NCI-H748 treated with DMSO at 0.1 percent for 48 hours (cell line): ENCODE measurements at places on chromosomes 2 and 18.
A peak's percentile ranks its signal among the peaks of the same experiment; 100 is the strongest.

DNA sequence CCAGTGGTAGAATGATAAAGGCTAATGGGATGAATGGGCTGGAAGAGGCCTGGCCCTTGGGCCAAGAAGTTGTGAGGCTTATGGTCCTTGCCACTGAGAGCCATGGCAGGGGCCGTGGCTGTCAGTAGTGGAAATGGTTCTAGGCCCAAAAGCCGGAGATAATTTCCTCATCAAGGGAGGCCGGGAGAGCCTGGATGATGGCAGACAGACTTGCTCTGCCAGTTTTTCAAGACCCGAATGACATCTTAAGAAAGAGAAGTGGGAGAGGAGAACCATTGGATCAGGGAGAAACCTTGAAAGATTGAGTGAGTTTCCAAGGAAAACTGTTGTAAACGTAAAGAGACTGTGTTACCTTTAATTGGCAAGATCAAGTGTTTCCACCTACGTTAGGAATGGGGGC lies 46.3 kb upstream of the VPS54 start:
- DNase-seq: no peak

DNA sequence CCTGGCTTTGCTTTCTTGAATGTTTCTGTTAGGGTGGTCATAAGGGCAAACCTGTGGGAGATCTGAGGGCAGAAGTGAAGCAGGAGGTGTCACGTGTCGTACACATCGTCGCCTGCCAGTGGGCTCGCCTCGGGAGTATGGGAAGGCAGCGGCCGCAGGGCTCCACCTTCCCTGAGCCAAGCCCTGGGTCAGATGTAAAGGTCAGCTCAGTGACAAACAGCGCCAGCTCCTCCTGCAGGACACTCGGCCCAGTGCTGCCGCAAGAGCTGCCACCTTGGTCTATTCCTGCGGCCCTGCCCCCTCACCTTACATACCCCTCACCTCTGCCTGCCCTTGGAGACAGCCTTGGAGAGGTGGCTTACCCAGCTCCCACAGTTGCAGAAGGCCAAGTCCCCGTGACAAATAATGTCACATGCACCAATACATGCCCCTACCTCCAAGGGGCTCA lies 64.2 kb downstream of the PSMG2 start:
- no peak for DNase-seq

DNA sequence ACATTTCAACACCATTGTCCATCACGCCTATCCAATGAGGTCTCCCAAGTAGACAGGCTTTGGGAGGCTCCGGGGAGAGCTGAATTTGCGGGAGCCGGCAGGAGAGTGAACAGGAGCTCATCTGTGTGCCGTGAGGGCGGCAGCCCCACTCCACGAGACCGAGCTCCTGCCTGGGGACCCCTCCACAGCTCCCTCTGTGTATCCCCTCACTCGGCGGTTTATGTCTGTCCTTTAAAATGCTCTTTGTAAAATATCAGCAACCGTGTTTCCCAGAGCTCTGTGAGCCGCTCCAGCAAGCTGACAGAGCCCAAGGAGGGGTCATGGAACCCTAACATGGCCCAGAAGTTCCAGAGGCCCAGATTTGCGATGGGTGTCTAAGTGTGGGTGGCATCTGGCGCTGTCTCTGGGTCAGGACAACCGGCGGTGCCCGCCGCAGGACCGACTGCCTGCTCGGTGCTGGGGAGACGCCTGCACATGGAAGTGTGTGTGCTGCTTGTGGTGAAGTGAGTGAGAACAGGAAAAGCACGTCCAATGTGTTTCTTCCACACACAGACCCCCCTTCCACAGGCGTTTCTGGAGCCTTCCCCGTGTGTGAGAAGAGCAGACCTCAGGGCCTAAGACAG lies 34.8 kb downstream of the SLC66A2 start:
- no peak for DNase-seq

DNA sequence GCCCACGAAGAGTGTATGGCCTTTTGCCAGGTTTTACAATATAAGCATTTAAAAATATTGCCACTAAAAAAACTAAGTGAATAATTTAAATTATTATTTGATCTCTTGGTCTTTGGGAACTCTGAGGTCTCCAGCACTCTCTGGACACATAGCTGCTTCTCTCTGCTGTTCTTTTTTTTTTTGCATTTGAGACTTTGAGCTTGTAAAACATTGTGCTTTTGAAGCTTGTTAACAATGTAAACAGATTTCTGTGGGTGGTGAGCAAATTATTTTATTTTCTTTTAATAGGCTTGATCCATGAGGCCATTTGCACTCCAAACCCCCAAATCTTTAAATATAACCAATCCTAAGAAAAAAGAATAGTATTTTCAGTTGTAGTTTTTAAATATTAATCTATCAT lies 42.0 kb downstream of the DCAF17 start:
- DNase-seq: no peak

- DNase-seq: peak; percentile 4
Observed at GRCh38 chr2:63983986-63984605, 35.1 kb downstream of the VPS54 start.

- no peak for DNase-seq
Observed at GRCh38 chr18:30135938-30136337, 906.6 kb downstream of the DSC3 start.

GRCh38 chr2:586641-587076 lies 90.5 kb downstream of the TMEM18 start:
- peak; percentile 20 for DNase-seq

DNA sequence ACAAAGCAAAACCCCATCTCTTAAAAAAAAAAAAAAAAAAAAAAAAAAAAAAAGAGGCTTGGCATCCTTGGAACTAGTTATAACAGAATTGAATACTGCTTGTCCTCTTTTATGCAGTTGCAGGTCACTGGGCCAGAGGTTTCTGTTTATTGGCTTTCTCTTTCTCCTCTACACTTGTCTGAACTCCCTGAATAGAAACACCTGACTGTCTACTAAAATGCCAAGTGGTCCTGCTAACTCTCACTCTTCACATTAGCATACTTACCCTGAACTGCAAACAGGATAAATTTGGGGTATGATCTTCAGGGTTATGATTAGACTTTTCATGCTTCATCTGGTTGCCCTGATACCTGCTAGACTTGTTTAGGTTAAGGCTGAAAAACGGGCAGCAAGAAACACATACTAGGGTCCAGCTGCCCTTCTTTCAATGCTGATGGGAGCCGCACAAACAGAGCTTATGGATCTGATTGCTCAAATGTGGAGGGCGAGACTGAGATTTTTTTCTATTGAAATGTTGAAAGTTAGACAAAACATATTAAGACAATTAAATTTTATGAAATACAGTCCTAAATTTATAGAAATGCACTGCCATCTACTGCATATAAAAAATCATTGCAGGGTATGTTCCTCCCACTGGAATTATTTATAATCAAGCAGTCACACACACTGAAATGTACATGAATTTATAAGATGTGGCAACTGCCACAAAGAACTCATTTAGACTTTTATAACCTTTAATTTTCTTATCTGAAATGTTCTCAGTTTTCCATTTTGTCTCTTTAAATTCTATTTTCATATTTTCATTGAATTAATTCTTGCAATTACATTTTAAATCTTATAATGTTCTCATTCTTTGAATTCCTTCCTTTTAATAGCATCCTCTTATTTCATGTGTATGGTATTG lies 40.8 kb downstream of the GTF3C3 start:
- DNase-seq: no peak

GRCh38 chr2:173716458-173717052 lies 248.6 kb downstream of the SP3 start:
- DNase-seq: no peak

GRCh38 chr2:85790499-85791188 lies 36.9 kb downstream of the ATOH8 start:
- DNase-seq: no peak

GRCh38 chr18:79664525-79665125 lies 15.0 kb upstream of the CTDP1 start:
- no peak for DNase-seq

DNA sequence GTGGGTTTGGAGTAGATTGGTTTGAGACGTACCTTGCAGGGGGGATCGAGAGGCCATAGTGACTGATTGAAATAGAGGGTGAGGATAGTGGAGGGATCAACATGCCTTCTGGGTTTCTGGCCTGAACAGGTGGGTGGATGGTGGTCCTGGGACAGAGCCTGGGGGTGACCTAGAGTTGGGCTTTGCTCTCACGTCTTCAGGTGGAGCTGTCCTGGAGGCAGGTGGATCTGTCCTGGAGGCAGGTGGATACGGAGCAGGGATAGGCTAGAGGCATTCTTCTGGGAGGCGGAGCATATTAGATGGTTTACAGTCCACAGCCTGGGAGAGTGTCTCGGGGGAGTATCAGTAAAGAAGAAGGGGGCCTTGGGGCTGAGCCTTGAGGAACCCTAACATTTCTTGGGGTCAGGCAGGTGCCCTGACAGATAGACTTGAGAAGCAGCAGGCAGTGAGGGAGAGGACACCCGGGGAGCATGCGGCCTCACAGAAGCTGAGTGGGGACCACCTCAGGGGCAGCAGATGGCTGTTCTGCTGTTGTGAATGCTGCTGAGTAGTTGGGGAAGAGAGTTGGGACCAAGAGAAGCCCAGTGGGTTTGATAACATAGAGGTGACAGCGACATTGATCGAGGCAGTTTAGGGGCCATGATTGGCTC lies 1.6 kb downstream of the CAPN10 start:
- DNase-seq: no peak

DNA sequence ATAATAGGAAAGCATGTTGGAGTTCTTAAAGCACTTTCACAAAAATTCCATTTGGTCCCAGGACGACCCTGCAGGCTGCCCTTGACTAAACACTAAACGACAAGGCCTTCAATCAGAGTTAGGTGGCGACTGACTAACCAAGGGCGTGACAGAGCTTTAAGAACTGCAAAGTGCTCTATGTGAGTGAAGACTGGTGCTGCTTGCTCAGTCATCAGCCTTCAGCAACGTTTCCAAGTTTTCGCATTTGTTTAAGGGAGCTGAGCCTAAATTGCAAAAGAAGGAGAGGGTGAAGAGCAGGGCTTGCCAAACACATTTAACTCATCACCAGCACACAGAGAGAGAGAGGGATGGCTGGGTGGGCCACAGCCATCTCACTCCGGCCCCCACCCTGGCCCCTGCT lies 204.7 kb upstream of the PID1 start:
- no peak for DNase-seq

GRCh38 chr2:221779614-221780067 lies 207.5 kb upstream of the EPHA4 start:
- no peak for DNase-seq

GRCh38 chr2:64784168-64785061 lies 130.7 kb upstream of the SERTAD2 start:
- no peak for DNase-seq

DNA sequence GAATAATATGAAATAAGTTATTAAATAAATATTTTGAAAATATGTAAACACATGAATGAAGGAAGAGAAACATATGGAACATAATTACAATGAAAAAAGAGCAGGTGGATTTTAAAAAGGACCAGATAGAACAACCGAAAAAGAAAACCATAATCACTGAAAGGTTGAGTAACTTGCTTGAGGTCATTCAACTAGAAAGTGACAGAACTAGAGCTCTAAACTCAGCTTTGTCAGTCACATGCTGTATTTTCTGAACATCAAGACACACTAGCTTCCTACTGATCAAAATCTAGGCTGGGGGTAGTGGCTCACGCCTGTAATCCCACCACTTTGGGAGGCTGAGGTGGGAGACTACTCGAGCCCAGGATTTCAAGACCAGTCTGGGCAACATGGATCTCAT lies 30.0 kb upstream of the ITGAV start:
- no peak for DNase-seq

DNA sequence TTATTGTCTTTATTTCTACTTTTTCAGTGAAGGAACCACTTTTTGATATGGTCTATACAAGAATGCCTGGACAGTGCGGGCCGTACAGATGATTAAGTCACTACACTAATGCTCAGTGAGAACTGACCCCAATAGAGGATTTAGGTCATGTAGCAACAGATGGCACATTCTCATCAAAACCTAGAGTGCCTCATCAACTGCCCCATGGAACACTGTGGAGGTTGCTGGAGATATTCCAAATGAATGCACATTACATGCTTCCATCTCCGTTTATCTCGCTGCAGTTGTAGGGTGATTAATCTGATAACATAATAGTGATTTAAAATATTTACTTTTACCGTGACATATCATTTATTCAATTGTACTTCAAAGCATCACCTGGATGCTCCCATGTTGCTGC lies 41.8 kb upstream of the COPS8 start:
- peak; percentile 62 for DNase-seq

GRCh38 chr2:130828461-130828860 lies 8.3 kb upstream of the ARHGEF4 start:
- DNase-seq: no peak

DNA sequence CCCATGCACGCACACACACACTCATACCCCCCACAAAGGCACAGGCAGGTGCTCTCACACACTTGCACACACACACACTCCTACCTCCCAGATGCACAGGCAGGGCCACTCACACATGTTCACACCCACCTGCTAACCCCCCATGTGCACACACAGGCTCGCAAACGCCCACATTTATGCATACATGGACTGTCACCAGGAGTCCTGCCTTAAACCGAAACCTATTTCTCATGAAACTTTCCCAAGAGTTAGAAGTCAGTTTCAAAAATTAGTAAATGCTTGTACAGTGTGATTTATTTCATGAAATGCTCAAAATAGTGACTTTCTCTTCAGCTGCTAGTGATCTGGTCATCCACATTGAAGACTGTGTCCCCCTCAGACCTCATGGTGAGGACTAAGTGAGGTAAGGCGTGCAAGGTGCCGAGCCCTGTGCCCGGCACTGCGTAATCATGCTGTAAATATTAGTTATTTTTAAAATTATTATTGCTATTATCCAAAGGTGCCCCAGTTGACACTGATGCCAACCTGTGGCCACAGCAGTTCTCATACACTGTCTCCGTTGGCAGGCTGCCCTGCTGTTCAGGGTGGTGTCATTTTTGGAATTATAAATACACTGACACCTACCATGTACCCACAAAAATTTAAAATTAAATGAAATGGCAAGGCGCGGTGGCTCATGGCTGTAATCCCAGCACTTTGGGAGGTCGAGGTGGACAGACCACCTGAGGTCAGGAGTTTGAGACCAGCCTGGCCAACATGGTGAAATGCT lies 12.4 kb downstream of the CNNM4 start:
- no peak for DNase-seq

- DNase-seq: no peak
Observed at GRCh38 chr2:32485399-32485798, 128.6 kb downstream of the BIRC6 start.

DNA sequence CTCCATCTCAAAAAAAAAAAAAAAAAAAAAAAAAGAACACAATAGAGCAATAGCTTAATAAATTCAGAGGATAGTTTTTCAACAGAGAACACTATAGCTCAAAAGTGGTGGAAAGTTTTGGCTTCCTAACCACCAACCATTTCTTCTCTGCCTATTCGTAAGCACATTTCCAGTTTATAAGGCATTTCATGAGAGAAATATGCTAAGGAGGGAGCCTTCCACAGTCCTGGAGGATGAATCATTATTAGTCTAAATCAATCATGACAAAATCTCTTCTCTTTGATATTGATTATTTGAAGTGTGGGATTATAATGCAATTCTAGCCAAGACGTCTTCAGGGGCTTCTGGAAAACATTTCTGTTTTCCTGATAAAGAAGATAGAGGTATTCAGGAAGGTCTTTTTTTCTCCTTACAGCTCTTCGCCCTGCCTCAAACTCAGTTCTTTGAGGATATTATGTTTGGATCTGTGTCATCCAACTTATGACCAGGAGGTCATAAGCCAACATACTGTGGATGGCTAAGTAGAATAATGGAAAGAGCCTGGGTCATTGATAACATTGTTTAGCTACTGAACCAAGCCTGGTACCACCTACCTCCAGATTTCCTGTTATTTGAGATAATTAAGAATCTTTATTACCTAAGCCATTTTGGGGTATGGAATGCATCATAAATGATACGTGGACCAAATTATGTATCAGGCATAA lies 207.3 kb downstream of the TRIB2 start:
- no peak for DNase-seq
